CD4-positive, alpha-beta T cell treated with Interleukin-15 for 4 hours (primary cell): ENCODE measurements at places on chromosomes 6 and 20.

GRCh38 chr6:32152769-32153563 is 975 bp upstream of the PPT2 start:
- DNase-seq = no peak

DNA sequence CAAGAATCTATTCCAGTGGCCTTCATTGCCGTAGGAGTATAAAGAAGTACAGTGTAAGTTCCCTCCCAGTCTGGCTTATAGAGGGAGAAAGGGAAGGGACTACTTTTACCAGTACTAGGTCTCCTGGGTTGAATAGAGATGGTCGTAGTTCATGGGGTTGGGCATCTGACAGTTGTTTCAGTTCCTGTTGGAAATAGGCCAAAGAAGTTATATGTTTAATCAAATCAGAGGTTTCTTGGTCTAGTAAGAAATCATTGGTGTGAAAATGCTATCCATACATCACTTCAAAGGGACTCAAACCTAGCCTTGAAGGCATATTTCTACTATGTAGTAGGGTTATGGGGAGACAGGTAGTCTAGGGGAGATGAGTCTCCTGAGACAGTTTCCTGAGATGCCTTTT is 45.6 kb upstream of the MAN1A1 start:
- no peak for DNase-seq

DNA sequence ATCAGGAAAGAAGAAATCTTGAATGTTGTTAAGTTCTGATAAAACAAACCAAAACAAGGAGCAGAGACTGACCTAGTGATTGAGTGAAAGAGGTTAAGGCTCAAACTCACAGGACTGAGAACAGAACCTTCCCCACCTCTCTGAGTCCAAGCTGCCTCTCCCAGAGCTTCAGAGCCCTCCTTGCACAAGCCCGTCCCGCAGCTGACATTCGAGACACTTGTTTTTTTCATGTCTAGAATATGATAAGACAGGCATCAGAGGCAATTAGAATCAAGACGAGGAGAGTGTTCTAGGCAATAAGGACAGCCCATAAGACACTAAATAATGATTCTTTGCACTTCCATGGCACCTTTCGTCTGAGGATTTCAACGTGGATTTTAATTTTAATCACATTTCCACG is 140.6 kb downstream of the PXDC1 start:
- DNase-seq = no peak

DNA sequence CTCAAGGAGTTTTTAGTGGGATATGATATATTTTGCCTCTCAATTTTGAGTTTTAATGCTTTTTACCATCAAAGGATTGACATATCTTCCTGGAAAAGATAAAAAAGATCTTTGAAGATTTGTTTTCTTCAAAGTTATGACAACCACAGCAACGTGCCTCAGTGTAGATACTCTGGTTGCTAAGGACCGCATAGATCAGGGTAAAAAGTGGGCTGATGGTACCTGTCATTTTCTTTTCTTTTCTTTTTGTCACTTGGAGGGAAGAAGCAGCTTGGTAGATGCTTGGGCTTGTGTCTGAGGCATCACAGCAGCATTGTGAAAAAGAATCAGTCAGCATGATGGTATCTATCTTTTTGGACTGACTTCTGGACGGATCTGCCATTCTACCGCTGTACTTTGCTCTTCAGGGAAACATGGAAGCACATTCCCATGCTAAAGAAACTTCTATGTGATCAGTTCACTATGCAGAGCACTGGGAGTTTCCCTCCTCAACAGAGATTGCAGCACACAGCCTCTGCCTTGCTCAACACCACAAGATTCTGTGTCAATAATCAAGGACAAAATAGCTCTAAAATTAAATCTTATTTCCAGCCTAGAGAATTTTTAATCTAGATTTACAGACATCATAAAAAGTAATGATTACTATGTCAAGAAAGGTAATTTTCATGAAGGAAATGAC is 54.8 kb upstream of the SGK1 start:
- DNase-seq = peak; percentile 50

DNA sequence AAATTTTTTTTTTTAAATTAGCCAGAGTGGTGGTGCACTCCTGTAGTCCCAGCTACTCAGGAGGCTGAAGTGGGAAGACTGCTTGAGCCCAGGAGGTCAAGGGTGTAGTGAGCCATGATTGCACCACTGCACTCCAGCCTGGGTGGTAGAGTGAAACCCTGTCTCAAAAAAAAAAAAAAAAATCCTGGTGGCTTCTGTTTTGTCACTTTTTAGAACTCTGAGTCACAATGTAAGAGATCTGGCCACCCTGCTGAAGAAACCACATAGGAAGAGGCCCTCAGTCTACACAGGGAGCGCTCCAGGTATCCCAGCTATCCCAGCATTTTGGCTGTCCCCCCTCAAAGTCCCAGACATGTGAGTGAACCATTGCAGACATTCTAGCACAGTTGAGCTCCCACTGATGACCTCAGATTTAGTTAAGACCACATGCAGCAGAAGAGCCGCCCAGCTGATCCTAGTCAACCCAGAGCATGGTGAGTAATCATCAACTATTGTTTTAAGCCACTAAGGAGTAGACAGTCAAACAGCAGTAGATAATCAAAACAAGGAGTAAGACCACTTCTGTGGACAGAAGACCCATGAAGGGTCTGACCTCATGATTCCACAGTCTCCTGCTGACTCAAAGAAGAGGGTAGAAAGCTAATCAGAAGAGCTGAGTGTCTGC is 12.7 kb upstream of the ARFGEF2 start:
- DNase-seq = no peak
